Globus pallidus (tissue), 1 donor: ENCODE measurements at places on chromosomes 6 and 20.

DNA sequence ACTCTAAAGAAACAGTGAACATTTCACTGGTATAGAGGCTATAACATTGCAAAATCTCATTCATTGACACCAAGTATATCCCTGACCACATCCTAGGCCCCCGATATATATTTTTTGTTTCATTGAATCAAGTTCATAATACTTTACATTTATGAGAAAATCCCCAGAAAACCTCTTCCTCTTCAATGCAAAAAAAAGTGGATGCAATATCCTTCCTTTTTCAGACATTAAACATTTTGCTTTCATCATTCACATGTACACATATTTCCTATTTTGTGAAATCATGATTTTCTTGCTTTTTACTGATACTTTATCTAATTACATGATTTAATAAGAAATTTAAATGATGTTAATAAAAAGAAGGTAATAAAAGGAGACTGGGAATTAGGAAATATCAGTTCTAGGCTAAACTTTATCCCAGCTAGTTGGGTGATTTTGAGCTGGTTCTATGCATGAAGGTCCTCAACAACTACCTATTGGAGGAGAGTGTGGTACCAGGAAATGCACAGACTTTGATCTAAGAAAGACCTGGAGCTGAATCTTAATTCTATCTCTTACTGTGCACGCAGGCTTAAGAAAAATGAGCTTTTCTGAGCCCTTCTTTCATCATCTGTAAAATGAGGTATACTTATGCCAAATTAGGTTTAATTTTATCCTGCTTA lies 4.9 kb downstream of the SYNE1 start:
- no peak for DNase-seq

- no peak for DNase-seq
Measured at GRCh38 chr6:117685359-117685758, 10.1 kb downstream of the NUS1 start.

DNA sequence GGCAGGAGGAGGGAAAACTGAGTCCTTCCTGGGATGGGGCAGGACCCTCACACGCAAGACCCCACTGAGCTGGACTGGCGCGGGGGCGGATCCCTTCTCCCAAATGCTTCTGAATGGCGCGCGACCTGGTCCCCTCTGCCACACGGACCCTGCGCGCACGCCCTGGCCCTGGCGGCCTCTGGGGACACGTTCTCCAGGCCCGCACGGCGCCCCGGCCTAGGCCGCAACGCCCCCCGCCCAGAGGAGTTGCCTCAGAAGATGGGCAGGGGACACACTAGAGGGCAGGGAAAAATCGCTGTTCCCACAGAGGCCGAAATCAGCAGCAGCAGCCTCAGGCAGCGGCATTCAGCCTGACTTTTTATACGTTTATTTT lies 45.2 kb upstream of the OSTM1 start:
- no peak for DNase-seq

- DNase-seq, result peak; percentile 38
Measured at GRCh38 chr6:128509709-128510108, 10.7 kb downstream of the PTPRK start.

- DNase-seq, result no peak
Measured at GRCh38 chr20:8066662-8067061, 47.1 kb upstream of the TMX4 start.

- DNase-seq, result no peak
Measured at GRCh38 chr6:98308564-98308963, 525.8 kb upstream of the POU3F2 start.

- DNase-seq, result no peak
Measured at GRCh38 chr6:166632731-166633130, 5.7 kb upstream of the RPS6KA2 start.

DNA sequence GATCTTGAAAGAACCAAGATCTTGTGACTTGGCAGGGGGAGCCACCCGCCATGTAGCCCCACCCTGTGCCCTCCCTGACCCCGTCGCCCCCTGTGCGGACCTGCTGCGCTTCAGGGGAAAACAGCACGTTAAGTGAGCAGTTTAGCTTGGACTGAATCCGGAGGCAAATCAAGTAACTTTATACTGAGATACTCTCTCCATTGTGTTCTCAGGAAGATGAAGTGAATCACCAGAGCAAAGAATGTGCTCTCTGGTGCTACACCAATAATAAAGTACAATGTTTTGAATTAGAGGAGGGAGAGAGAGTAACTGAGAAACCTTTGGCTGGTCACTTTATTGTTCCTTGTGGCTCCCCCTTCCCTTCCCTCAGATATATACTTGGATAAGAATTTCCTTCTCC lies 83.4 kb downstream of the TXNDC5 start:
- DNase-seq, result no peak

DNA sequence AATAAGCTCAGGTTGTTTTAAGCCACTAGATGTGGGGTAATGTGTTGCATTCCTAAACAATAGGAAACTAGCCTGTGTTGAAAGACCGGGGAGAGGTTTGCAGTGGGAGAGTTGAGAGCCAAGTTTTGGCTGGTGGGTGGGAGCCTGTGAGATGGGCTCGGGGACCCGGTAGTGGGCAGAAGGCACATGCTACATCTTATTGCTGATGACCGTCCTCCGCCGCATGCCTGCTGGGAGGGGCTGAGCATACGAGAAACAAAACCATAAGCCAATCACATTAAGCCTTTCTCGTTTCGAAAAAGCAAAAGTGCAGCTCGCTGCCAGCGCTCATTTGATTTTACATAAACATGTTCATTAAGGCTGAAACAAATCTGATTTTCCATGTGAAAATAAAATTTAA lies 57.4 kb upstream of the MPC1 start:
- DNase-seq, result no peak

- DNase-seq, result no peak
Measured at GRCh38 chr20:43899274-43900120, 15.2 kb upstream of the TOX2 start.

DNA sequence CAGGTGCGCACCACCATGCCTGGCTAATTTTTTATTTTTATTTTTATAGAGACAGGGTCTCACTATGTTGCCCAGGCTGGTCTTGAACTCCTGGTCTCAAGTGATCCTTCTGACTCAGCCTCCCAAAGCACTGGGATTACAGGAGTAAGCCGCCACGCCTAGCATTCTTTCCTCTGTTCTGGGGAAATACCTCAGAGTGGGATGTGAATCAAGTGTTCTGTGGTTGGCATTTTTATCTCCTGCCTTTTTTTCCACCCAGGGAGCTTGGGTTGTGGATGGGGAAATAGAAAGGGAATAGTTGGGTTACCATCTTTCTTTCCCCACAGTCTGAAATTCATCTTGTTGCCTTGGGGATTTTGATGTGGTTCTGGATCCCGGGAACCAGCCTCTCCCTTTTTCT lies 24.1 kb downstream of the TFAP2C start:
- DNase-seq, result no peak

- DNase-seq, result no peak
Measured at GRCh38 chr20:2314759-2315439, 19.1 kb downstream of the TGM3 start.

- no peak for DNase-seq
Measured at GRCh38 chr6:16654701-16655100, 106.6 kb downstream of the ATXN1 start.

DNA sequence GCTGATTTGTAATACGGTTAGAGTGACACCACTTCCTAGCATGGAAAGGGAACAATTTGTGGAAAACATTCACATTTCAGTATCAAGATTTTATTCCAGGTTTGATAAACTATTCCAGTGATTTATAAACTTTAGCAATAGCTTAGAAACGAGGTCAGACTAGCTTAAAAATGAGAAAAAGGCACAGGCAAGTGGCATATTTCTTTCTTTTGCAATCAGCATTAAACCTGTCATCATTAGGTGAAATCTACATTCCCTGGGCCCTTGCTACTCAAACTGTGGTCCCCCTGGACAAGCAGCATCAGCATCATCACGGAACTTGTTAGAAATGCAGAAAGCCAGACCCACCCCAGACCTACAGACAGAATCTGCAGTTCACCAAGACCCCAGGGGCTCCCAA lies 29.9 kb downstream of the TBC1D7 start:
- DNase-seq, result no peak

- DNase-seq, result no peak
Measured at GRCh38 chr20:17395729-17396128, 135.4 kb downstream of the BFSP1 start.

GRCh38 chr6:35586542-35586941 lies 73.8 kb upstream of the TULP1 start:
- DNase-seq, result no peak

DNA sequence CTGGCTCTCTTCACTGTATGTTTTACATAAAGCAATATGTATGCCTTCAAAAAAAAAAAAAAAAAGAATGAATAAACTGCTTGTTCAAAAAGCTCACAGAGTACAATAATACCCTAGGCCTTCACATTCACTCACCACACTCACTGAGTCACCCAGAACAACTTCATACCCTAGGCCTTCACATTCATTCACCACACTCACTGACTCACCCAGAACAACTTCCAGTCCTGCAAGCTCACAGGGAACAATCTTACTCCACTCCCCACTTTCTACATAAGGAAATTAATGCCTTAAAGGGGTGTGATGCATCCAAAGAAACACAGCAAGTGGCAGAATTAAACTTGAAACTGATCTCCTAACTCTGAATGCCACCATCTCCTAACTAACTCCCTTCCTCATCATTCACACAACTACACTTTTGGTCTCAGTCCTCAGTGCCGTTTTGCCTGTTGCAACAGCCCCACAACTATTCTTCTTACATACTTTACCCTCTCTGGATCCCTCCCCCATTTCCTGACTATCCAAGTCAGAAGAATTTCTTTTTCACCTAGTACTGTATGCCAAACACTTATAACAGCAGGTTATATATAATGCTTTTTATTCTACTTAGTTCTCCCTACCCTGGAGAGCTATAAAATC lies 34.2 kb downstream of the NHSL1 start:
- no peak for DNase-seq

GRCh38 chr6:113352029-113352801 lies 504.9 kb upstream of the MARCKS start:
- no peak for DNase-seq

GRCh38 chr6:31660381-31661261 lies at the start of gene C6orf47:
C6orf47 (minus strand) TSS chr6:31660778; CDS start chr6:31659947, 831 bp downstream.
- DNase-seq, result peak; percentile 82

DNA sequence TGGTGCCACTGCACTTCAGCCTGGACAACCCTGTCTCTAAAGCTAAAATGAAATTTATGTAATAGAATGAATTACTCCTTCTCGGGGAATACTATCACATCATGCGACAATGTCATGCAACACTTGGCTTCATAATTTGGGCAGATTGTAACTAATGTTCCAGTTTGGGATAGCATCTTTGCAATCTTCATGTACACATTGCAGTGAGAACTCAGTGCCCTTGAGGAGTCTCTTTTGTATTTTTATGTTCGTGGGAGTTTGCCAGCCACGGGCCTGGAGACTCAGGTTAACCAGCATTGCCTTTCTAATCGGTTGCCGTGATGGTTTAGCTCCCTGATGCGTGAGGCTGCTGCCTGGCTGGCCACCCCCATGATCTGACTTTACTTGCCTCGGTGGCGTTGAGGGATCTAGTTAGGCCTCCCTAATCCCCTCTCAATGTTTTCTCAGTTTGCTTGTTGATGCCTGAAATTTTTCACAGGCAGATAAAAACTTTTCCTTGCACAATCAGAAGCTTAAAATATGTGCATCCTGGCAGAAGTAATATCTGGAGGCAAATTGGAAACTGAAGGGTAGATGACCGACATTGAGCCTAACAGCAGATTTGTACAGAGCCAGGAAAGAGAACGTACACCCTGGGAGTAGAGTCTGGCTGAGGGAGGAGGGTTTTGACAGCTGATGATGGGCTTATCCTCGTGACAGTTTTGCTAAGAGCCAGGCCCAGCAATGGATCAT lies 2.4 kb downstream of the GMPR start:
- DNase-seq, result no peak

DNA sequence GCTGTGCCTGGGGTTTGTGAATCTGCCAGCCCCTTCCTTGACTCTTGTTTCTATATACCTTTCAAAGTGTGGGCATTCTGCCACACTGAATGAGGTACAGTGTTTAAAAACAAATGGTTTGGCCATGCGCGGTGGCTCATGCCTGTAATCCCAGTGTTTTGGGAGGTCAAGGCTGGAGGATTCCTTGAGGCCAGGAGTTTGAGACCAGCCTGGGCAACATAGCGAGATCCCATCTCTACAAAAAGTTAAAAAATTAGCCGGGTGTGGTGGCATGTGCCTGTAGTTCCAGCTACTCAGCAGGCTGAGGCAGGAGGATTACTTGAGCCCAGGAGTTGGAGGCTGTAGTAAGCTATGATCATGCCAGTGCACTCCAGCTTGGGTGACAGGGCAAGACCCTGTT lies 5.8 kb downstream of the FAM83D start:
- DNase-seq, result no peak

DNA sequence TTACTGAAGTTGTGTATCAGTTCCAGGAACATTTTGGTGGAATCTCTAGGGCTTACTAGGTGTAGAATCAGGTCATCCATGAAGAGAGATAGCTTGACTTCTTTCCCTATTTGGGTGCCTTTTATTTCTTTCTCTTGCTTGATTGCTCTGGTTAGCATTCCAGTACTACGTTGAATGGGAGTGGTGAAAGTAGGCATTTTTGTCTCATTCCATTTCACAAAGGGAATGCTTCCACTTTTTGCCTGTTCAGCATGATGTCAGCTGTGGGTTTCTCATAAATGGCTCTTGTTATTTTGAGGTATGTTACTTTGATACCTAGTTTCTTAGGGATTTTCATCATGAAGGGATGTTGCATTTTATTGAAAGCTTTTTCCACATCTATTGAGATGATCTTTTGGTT lies 195.3 kb downstream of the MOXD1 start:
- no peak for DNase-seq

- DNase-seq, result peak; percentile 12
Measured at GRCh38 chr6:13733178-13733887, 21.7 kb upstream of the RANBP9 start.

DNA sequence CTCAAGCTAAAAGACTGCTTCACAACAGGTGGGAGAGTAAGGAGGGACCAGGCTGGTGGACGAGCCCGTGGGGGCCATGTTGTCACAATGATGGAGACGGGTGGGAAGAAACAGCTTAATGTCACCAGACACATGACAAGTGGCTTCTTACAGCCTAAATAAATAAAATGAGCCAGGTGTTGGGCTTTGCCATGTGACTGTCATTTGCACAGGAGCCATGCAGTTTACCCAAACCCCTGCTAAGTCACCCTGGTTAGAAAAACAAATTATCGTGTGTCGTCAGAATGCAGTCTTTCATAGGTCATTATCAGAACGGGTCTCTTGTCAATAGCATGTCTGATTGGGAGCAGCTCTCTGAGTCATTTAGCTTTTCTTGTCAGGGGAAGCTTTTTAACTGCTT lies 18.5 kb downstream of the BTBD3 start:
- no peak for DNase-seq

DNA sequence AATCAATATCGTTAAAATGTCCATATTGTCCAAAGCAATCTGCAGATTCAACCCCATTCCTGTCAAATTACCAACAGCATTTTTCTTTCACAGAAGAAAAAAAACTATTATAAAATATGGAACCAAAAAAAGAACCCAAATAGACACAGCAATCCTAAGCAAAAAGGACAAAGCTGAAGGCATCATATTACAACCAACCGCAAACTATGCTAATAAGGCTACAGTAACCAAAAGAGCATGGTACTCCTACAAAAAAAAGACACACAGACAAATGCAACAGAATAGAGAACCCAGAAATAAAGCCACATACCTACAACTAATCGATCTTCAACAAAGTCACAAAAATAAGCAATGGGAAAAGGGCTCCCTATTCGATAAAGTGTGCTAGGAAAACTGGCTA lies 49.2 kb downstream of the RNGTT start:
- DNase-seq, result no peak
